ENCODE measurements at places on chromosomes 6 and 20.

DNA sequence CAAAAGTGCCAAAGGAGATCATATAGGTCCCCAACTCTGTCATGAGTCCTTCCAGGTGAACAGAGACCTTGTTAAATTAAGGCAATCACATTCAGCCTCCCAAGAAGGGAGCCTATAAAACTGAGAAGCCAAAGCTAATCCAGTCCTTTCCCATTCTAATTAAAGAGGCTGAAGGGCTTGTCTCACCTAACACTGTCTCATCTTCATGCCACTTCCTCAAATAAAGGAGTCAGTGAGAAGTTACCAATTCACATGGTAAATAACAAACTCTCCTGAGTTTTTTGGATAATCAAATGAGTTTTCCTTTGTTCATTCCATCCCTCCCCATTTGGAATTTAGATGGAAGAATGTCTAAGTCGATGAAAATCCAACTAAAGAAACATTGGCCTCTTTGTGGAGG, 242.8 kb downstream of the UST start:
- no peak for DNase-seq

GRCh38 chr6:34984416-34984815, 95.4 kb downstream of the ANKS1A start:
- no peak for DNase-seq

GRCh38 chr6:134994431-134994830, 44.5 kb upstream of the ALDH8A1 start:
- DNase-seq: no peak

DNA sequence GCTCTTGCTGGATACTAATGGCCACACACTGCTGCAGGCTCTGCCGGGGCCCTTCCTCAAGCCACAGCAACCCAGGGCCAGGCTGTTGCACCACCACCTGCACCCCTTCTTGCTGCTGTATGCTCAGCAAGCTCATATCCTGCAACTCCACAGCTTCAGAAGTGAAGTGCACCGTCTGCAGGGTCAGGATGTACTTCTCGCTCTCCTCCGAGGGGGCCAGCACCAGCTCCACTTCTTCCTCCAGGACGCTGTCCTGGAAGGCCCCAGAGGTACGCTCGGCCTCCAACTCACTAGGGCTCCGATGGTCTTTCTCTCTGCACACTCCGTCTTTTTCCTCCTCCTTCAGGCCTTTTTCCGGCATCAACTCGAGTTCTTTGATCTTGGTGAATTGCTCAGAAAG, 1.2 kb downstream of the CTCFL start:
- DNase-seq: no peak

Measured in CD4-positive, alpha-beta T cell treated with Interleukin-17A for 4 hours (primary cell).